GM23248 (cell line): ENCODE measurements at places on chromosomes 7 and 10. TPM values are rescaled to one million over a fixed set of nuclear protein-coding genes. Genes with fewer than 3 reads are reported as not detected.
A peak's percentile ranks its signal among the peaks of the same experiment; 100 is the strongest.

DNA sequence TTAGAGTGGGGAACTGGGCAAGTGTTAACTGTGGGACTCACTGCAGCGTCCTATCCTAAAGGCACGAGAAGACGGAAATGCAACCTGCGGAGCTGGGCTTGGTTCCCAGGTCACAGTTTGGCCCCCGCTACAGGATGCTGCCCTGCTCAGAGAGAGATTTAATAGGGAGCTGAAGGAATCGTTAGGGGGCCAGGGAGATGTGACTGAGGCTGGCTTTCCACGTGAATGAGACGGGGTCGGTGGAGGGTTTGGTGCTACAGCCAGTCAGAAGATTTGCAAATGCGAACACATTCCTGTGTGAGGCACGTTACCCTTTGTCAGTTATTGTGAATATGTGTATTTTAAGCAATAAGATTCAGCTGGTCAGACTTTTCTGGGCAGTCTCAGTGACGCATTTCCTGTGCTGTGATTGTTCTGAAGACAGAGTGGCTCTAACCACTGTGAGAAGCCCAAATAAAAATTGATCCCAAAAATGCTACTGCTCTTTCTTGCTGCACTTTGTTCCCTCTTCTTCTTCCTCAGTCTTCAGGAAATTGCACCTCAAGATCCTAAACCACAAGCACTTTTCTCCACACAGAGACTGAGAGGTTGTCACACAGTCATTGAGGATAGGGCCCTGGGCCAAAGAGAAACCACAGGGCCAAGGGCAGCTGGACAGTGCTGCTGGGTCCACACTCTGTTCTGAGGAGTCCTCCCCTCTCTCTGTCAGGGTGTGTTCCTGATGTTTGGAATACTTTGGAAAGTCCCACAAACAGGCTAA lies 21.2 kb downstream of the CYP17A1 start:
- peak; percentile 88 for DNase-seq

Gene LRRC17
- 1.5 TPM in 1 of 2 replicates, not detected in the other for total RNA-seq

DNA sequence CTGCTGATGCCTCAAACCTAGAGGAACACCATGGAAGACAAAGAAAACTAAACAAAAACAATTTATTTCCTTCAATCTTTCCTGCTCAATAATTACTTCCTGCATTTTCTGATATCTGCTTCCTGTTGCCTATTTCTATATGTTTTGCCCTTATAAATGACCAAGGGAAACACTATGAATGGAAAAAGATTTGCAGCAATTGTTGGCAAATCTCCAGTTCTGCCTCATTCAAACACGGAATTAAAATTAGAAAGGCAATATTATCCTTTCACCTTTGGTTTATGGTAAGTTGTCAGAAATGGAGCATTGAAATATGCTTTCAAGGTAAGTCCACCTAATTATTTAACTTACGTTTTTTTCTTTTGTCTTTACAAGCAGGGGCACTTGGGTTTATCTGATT lies 552.2 kb upstream of the ANKRD30A start:
- no peak for DNase-seq

Gene TCAF2
- 3.4 and 5.9 TPM in 2 replicates for total RNA-seq

DNA sequence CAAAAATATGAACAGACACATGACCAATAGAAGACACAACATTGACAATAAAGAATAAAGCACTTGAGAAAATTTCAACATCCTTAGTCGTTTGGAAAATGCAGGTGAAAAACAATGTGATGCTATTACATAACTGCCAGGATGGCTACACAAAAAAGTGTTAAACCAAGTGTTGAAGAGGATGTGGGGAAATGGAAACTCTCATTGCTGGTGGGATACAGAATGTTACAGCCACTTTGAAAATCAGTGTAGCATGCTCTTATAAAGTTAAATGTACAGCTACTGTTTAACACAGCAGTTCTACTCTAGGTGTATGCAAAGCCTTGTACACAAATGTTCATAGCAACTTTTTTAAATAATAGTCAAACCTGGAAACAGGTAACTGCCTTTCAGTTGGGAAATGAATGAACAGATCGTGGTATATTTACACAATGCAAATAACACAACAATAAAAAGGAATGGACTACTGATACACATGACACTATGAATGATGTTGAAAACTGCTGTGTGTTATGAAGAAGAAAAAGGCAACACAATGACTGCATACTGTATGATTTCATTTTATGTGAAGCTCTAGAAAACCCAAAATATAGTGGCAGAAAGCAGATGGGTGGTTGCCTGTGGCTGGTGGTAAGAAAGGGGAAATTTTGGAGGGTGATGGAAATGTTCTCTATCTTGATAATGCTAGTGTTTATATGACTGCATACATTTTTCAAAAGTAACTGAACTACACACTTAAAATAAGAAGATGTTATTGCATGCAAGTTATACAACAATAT lies 102.2 kb upstream of the VIPR2 start:
- no peak for DNase-seq

- peak; percentile 68 for DNase-seq
These were observed 64.9 kb downstream of the CRPPA start for GRCh38 chr7:16356301-16356958.

DNA sequence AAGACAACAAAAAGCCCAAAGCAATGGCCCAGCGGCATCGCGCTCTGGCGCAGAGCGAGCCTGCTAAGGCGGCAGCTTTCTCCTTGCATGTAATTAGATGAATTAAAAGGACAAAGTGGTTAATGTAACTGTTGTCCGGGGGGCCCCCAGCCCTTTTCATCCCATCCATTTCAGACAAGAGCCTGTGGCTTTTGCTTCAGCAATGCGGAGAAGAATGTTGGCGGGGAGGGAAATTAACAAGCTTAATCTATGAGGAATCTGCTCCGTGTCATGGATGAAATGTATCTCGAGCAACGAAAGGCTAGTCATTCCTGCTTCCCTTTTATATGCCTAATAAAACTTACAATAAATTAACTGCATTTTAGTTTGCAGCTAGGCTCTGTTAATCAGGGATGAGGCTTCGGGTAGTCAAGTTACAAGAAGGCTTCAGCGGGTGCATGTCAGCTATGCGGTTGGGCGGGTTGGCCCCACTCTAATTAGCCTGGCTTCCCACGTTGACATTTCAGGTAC lies 203.3 kb downstream of the BUB3 start:
- no peak for DNase-seq

DNA sequence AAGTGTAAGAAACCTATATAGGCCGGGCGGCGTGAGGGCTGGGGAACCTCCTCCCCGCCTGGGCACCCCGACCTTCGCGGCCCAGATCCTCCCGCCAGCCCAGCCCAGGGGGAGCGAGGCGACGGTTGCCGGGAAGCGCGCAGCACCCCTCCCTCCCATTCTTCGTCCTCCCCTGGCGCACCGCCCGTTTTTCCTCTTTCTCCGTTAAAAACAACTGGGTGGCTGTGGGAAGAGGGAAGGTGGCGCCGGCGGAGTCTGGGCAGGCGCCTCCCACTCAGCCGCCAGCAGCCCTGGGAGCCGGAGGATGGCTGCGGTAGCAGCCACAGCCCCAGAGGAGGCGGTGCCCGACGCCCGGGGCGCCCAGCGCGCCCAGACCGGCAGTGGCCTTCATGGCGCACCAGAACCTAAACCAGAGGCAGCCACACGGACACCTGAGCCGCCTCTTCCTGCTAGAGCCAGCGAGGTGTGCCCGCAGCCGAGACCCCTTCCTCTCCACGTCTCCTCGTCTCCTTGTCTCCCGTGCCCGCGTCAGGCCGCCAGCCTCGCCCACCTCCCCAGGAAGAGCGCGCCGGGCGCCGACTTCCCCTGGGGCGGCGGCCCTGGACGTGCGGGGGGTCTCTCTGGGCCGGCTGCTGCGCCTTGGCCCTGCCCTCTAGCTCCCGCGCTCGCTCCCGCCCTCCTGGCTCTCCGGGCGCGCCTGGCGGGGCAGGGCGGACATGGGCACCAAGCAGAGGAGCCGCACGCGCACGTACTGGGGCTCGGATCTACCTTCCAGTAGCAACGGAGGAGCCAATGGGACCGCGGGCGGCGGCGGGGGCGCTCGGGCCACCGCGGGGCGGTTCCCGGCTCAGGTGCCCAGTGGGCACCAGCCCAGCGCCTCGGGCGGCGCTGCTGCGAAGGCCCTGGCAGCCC lies 32.8 kb upstream of the SFTPD start:
- peak; percentile 78 for DNase-seq

Gene SLC35G1
- 3.8 and 6.2 TPM in 2 replicates for total RNA-seq

DNA sequence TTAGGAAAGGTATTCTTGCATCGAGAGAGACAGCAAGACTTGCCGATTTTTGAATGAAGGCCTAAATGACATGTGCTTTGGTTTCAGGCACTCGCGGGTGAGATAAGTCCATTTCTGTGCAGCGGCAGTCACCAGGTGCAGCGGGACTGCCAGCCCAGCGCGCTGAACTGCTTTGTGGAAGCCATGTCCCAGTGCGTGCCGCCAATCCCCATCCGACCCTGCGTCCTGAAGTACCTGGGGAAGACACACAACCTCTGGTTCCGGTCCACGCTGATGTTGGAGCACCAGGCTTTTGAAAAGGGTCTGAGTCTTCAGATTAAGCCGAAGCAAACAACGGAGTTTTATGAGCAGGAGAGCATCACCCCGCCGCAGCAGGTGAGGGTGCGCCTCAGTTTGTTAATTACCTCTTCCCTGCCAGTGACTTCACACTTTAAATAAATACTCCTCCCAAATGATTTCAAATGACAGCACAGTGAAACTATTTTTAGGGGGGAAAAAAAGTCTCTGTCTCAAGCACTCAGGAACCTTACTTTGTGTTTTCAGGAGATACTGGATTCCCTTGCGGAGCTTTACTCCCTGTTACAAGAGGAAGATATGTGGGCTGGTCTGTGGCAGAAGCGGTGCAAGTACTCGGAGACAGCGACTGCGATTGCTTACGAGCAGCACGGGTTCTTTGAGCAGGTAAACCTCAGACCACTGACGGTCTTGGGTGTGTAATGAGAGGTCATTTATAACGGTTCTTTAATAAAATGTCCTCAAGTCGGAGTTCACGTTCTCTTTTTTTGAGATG lies 98.3 kb downstream of the TRRAP start:
- DNase-seq, result no peak

Gene MRLN
- not detected in 2 replicates for total RNA-seq

Gene SPACDR
- total RNA-seq, result not detected in 2 replicates

Gene HIPK2
- 7.9 and 9.1 TPM in 2 replicates for total RNA-seq

GRCh38 chr7:64885520-64886240 lies 17.4 kb upstream of the ZNF273 start:
- DNase-seq, result no peak

- peak; percentile 3 for DNase-seq
These were observed 127.8 kb downstream of the RAPGEF5 start for GRCh38 chr7:22229148-22229547.

Gene MUC3A
- total RNA-seq, result not detected in 2 replicates

Gene EIF5AL1
- total RNA-seq, result 0.63 and 0.65 TPM in 2 replicates

GRCh38 chr10:96586419-96587263 lies at the start of gene TM9SF3:
Gene TM9SF3 (minus strand): TSS chr10:96587012. CDS start chr10:96586835, 177 bp downstream.
- DNase-seq, result peak; percentile 98

Gene KIAA1549
- 3.0 and 4.2 TPM in 2 replicates for total RNA-seq

- no peak for DNase-seq
These were observed 279.5 kb upstream of the AUTS2 start for GRCh38 chr7:69318794-69319193.

DNA sequence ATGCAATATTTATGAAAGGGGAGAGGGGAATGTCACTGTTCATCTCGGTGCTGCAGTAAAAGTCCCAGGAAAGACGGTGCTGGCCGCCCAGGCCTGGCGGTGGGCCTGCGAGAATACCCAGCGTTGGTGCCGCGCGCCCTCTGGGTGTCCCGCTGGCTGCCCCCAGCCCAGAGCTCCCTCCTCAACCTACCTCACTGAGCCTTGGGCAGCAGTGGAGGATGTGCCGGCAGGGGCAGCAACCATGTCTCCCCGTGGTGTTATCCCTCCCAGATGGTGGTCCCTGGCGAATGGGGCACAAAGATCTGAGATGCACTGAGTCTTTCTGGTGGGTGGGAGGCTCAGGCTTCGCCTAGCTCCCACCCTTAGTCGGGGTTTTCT lies 9.5 kb upstream of the TLX1 start:
- DNase-seq, result no peak

DNA sequence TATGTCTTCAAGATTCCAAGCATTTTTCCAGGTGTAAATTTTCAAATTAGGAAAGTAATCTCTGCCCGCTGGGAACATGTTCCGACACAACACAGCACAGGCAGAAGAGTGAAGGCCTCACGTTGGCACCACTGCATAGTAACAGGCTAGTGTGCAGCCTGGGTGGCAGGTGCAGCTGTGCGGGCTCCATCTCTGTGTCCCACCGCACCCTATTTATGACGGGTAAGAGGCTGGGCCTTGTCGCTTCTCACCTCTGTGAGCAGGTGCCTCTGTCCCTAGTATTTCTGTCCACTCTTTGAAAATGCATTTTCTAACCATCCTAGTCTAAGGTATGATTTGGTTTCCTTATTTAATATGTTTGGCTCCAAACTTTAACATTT lies 24.1 kb downstream of the VIPR2 start:
- DNase-seq, result no peak

- DNase-seq, result peak; percentile 3
These were observed 56.0 kb upstream of the GLI3 start for GRCh38 chr7:42292991-42293521.

- peak; percentile 24 for DNase-seq
These were observed 35.5 kb upstream of the KCNMA1 start for GRCh38 chr10:77673101-77673500.

Gene TUBB8
- not detected in 2 replicates for total RNA-seq

Gene ENTPD1
- total RNA-seq, result not detected in 2 replicates

DNA sequence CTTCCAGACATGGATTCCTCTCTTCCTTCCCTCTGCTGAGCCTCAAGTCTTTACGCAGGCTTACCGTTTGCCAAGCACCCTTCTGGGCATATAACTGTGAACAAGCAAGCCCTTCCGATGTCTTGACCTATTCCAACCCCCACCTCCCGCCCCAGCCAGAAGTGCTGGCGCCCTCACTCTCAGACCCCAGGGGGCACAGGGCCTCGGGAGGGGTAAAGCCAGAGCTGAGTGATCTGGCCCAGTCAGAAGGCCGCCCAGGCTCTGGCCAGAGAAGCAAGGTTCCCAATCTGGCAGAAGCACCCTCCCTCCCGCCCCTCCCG lies 1.2 kb downstream of the PRRT4 start:
- DNase-seq, result no peak

Gene PNLIPRP2
- not detected in 2 replicates for total RNA-seq
